ENCODE measurements at places on chromosomes 2 and 18.

GRCh38 chr2:120805602-120806001 lies 69.9 kb downstream of the GLI2 start:
- no peak for DNase-seq

DNA sequence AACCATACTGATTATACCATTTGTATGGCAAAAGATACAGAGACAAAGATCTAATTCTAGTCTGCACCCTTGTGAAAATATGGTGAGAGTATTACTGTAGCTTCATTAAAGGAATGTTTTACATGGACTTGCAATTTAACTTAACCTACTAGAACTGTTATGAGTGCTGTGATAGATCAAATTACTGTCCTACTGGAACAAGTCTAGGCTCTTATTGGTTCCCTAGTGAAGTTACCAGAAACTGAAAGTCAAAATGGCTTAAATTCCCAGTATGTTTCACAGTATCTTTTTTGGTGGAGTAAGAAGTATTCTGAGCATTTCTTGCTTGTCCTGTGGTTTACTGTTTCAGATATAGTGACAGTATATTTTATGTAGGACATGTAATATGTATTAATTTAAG lies 3.8 kb upstream of the TBR1 start:
- no peak for DNase-seq

DNA sequence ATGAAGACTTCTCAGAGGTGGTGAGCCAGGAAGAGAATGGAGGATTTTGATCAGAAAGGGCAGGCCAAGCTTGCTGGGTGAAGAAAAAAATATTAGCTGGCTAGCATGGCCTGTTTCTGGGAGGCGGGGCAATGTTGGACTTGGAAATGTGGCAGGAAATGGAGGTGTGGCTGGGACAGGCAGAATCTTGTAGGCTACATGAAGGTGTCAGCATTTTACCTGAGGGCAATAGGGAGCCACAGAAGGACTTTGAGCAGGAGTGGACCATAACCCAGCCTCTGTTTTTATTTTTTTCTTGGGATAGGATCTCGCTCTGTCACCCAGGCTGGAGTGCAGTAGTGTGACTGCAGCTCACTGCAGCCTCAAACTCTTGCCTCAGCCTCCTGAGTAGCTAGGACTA lies 31.7 kb downstream of the EMX1 start:
- no peak for DNase-seq

GRCh38 chr18:43192408-43192807 lies 76.9 kb upstream of the RIT2 start:
- no peak for DNase-seq

DNA sequence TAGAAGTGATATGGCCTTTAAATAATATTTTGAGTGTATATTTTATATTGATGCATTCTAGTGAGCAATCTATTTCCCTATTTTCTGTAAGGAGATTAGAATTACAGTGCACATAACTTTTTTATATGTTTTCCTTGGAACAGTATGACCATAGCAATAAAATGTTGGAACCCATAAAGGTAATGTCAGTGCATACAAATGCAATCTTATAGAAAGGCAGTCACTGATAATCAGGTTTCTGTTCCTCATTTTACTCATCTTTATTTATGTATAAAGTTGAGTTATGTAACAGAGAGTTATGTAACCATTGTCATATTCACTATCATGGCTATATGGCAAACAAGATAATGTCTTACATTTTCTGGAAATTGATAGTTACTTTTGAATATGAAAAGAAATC lies 179.9 kb upstream of the NETO1 start:
- no peak for DNase-seq

GRCh38 chr18:43692099-43692690 lies 414.9 kb upstream of the SYT4 start:
- no peak for DNase-seq

DNA sequence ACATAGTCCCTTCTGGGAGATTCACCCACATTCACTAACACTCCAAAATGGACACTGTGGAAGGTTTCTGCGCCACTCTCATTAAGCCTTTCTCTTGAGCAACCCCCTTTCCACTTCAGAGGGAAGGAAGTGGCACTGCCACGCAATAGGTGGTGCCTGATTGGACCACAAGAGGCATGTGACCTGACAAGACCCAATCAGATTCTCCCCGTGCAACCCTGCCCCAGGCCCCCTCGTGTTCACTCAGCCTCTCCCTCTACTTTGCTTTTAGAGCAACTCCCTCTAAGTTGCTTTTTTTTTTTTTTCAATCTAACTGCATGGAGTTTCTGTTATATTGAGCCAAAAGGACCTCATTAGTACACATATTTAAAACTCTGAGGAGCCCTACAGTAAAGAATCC lies 158.0 kb downstream of the EN1 start:
- DNase-seq: no peak

DNA sequence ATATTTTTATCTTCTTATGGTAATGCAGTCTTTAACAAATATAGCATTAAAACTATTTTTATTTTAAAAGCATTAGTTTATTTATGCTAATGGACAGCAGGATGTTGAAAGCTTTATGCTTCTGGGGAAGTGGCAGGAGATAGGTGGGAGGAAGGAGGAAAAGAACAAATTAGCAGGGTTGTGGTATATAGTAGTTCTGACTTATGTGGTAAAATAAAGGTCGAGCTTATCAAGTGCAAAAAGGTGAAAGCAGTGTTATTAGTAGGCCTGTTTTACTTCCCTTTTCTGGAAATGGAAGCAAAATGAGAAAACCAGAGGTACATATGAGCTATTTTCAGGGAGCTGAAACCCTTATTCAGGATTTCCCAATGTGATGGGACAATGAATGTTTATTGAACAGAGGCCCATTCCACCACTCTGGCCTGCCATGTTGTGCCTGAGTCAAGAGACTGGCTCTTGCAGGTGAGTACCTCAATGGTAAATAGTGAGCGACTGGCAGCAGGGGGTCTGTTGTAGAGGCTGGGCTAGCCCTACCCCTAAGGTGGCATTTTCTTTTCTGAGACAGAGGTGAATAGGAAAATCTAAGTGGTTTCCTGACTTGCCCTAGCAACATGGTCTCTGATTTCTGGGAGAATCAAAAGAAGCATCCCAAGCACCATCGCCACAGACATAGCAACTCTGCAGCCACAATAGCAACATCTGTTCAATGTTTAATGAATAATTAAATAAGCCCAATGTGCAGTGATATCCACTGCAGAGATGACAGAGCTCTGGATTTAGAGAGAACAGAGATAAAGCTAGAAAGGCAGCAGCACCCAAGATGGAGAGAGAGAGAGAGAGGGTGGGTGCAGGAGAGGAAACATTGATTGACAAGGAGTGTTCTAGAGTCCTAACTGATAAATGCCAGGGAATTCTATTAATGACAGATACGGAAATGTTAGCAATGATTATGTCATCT lies 119.7 kb downstream of the UPP2 start:
- DNase-seq: no peak

- DNase-seq: no peak
Measured at GRCh38 chr18:30917651-30918050, 124.9 kb downstream of the DSC3 start.

GRCh38 chr18:48868468-48869466 lies 82.0 kb downstream of the SMAD7 start:
- DNase-seq: peak; percentile 93

DNA sequence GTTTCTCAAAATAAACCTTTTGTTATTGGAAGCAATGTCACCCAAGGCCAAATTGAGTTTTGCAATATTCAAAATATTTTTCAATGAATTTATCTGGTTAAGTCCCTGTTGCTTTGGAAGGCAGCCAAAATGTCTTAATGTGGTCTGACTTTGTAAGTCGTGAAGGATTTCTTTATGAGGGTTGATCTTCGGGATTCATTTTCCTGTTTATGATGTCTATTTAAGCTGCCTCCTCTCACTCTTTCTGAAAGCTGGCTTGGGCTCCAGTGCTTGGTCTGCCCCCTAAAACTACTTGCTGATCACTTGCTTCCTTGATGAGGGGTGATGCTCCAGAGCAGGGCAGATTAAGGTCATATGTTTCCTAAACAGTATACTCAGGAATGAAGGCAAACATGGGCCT lies 141.1 kb downstream of the ANTXR1 start:
- DNase-seq: no peak

DNA sequence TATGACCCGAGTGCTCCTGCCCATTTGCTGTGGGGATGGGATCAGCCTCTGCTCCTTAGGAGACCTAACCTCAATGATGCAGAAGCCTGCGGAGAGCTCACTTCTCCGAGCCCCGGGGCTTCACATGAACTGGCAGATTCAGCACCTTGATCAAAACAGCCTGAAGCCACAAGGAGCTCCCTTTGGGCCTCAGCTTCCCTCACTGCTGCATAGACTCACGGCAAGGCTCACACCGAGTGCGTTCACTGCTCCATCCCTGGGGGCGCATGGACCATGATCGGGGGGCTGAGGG lies 33.0 kb downstream of the CRACDL start:
- no peak for DNase-seq

GRCh38 chr2:105179469-105180372 lies 61.8 kb upstream of the GPR45 start:
- no peak for DNase-seq

DNA sequence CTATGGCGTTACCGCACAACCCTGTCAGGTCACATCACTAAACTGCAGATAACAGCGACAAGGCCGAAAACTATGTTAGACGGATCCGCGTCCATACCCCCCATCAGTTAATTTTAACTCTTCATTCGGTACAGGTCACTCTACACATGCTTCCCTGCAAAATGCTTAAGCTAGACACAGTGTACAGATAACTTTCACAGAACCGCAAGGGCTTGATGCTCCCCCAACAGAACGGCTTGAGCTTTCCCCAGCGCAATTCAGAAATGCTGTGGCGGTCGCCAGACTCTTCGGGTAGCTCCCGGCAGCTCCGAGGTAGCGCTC lies 283 bp upstream of the RBBP8 start:
- no peak for DNase-seq

- no peak for DNase-seq
Measured at GRCh38 chr2:15808204-15808910, 132.0 kb upstream of the MYCN start.

DNA sequence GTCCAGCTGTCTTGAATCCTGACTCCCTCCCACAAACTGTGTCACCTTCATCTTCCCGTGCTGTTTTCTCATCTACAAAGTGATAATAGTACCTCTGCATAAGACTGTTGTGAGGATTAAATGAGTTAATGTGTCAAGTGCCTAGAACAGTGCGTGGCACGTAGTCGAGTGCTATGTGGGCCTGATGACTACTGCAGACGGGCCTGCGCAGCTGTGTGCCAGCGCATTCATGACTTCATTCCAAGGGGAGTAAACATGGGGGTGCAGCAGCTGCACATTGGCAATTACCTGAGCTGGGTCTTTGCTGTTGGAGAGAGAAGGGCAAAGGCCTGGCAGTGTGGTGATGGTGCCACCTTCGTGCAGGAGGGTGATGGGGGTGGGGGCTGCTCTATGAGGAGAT lies 5.0 kb downstream of the TEX44 start:
- DNase-seq: no peak

DNA sequence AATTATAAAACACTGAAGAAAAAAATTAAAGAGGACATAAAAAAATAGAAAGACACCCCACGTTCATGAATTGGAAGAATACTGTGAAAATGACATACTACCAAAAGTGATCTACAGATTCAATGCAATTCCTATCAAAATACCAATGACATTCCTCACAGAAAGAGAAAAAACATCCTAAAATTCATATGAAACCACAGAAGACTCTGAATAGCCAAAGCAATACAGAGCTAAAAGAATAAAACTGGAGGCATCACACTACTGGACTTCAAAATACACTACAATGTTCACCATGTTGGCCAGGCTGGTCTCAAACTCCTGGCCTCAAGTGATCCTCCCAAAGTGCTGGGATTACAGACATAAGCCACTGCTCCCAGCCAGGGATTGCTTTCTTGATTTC lies 56.3 kb downstream of the TLK1 start:
- DNase-seq: no peak

- no peak for DNase-seq
Measured at GRCh38 chr18:3901811-3902210, 451.8 kb downstream of the TGIF1 start.

DNA sequence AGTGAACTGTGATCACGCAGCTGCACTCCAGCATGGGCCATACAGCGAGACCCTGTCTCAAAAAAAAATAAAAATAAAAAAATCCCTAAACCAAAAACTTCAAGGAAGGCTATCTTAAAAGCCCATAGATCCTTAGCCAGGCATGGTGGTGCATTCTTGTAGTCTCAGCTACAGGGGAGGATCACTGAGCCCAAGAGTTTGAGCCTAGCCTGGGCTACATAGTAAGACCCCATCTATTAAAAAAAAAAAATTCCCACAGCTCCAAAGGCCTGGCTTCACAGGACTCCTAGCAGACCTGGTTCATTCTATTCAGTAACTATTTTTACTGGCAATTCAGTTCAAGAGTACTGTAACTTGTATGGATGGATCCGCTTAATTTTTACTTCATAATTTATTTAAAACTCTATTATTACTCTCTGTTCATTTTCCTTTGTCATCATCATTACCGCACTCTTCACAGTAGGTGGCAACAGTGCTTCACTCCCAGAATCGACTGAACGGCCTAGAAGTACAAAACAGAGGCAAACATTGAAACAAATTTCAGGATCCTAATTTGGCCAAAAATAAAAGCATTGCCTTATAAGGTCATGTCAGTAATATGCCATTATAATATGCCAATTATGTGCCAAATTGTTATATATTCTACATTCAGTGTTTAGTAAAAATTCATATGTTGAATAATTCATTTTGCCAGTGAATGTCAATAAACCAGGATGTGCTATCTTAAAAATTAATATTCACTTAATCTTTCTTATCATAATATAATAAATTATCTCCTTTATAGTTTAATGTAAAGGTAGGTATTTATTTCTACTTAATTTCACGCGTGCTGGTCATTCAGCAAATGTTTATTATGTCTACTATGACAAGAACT lies 14.3 kb upstream of the STAM2 start:
- no peak for DNase-seq

- no peak for DNase-seq
Measured at GRCh38 chr2:19644763-19645162, 257.0 kb downstream of the TTC32 start.

DNA sequence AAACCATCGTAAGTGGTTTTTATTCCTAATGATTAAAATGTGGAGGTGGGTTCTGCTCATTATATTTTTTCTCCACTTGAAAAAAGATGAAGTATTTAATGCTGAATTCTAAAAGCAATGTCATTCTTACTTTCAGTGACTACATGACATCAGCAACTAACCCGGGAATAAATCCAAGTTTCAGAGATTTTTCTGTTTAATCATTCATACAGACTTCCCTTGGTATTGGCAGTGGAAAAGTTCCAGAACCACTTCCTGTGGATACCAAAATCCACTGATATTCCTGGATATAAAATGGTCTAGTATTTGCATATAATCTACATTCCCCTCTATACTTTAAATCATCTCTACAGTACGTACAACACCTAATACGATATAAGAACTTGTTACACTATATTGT lies 128.6 kb downstream of the ZNF532 start:
- no peak for DNase-seq
